ENCODE measurements at places on chromosomes 13 and 19.
A peak's percentile ranks its signal among the peaks of the same experiment; 100 is the strongest.

DNA sequence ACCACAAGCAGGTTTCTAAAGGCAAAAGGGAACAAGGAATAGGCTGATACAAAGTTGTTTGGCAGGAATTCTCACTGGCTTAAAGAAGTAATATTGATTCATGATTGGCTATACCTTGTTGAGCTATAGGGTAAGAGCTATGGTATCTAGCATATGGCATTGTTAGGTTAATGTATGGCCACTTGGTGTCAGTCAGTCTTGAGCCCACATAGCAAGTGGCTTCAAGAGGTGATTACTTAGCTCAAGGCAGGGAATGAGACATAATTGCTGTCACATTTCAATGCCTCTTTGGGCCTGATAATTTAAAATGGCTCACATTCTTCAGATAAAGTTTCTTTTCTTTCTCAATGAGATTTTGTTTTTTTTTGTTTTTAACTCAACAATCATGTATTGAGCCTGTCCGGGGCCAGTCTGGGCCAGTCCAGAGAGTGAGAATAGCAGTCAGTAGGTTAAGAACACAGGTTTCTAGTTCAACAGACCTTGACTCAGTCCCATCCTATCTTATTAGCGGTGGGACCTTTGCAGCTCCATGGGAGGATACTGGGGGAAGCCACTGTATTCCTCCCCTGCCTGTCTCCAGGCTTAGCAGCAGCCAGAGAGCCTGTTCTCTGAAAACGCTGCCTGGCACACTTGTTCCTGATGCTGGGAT is 45.8 kb upstream of the RCBTB2 start:
- no peak for DNase-seq

GRCh38 chr19:6457958-6458694 is 1.5 kb downstream of the SLC25A23 start:
- no peak for DNase-seq

DNA sequence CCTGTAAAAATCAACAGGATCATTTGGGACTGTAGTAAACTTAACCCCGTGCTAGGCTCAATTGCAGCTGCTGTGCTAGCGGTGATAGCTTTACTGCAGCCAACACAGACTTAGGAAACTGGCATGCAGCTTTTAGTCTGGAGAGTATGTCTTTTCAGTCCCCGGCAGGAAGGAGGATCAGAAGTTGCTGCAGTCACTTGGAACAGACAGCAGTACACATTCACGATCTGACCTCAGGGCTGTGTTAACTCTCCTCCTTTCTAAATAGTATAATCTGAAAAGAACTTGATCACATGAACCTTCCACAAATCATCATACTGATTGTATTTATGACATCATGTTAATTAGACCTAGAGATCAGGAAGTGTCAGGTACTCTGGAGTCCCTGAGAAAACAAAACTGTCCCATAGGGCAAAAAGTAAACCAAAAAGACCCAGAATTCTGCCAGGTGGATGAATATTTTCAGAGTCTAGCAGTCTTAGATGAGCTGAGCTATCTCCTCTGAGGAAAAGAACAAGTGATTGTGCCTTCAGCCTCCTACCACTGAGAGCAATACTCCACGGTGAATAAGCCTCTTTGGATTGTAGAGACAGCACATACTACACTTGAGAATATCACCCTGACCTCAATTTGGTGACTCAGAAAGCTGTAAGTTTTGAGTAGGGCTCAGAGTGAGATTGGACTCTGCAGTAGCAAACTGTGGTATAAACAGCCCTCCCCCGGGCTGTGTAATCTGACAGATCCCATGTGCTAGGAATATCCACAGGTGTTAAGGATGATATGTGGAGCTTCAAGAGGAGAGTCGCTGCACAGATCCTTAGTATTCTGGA is 181.0 kb upstream of the GPR12 start:
- no peak for DNase-seq

DNA sequence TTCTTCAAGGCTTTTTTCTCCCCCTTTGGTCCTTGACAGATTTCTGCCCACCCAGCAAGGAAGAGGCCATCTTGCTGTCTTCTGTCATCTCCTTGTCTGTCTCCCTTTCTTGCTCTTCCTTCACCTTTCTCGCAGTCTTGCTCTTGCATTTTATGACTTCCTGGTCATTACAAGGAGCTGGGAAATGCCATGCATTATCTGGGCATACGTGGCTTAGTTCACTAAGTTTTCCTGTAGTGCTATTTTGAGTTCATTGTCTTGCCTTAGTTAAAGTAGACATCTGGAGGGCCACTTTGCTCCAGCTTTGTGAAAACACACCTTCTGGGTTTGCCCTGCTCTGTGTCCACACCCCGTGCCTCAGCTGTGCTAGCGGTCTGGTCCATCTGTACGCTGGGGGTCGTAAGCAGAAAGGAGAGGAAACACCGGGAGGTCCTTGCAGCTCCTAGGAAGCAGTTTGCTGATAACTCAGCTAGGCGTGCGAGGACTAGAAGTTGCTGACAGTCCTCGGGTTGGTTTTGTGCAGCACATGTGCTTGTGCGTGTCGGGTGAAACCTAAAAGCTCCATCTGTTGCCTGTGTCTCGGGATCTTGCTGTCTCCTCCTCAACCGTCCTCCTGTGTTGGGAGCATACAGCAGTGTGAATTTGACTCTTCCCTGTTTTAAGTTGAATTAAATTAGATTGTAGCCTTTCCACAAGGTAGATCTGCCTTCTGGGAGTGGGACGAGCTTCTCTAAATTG is 59.4 kb downstream of the ARHGEF7 start:
- DNase-seq: no peak

- DNase-seq: no peak
Measured at GRCh38 chr19:12913011-12913561, 6.0 kb downstream of the SYCE2 start.

DNA sequence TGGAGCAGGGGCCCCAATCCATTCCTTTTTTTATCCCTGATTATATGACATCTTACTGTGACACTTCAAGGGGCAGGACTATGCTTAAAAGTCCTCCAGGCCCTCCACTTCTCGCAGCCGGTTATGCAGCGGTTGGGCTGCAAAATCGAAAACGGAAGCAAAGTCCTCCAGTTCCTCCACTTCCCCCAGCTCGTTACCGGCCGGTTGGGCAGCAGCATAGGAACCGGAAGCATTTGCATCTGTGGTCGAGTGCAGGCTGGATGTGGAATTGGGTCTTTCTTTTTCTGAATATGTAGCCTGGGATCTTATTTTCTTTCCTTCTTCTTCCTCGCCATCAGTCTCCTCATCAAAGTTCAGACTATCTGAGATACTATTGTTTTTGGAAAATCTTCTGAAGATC is 46.1 kb downstream of the OXGR1 start:
- DNase-seq: no peak

GRCh38 chr19:29260477-29261317 is 47.7 kb upstream of the UQCRFS1 start:
- no peak for DNase-seq

DNA sequence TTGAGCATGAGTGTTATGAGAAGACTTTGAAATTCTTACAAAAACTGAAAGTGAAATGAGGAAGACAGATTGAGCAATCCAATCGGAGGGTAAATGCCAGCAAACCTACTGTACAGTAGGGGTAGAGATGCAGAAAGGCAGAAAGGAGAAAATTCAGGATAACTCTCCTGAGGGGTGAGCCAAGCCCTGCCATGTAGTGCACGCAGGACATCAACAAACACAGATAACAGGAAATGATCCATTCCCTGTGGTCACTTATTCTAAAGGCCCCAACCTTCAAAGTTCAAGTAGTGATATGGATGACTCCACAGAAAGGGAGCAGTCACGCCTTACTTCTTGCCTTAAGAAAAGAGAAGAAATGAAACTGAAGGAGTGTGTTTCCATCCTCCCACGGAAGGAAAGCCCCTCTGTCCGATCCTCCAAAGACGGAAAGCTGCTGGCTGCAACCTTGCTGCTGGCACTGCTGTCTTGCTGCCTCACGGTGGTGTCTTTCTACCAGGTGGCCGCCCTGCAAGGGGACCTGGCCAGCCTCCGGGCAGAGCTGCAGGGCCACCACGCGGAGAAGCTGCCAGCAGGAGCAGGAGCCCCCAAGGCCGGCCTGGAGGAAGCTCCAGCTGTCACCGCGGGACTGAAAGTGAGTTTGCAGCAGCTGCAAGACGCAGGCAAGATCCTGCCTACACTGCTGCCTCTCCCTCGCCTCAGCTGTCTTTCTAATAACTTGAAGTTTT is at the start of gene TNFSF13B:
TNFSF13B (plus strand) TSS at position 118 of the 728 bp plus-strand sequence; CDS start at position 296, 178 bp downstream.
- DNase-seq: peak; percentile 60
